ENCODE measurements at places on chromosomes 7 and 10.
A peak's percentile ranks its signal among the peaks of the same experiment; 100 is the strongest.

- no peak for DNase-seq
Observed at GRCh38 chr10:120455004-120455403, 2.0 kb upstream of the PLPP4 start.

GRCh38 chr10:63637901-63638327 is 116.7 kb downstream of the REEP3 start:
- DNase-seq, result no peak

GRCh38 chr10:8588135-8588534 is 533.6 kb downstream of the GATA3 start:
- no peak for DNase-seq

DNA sequence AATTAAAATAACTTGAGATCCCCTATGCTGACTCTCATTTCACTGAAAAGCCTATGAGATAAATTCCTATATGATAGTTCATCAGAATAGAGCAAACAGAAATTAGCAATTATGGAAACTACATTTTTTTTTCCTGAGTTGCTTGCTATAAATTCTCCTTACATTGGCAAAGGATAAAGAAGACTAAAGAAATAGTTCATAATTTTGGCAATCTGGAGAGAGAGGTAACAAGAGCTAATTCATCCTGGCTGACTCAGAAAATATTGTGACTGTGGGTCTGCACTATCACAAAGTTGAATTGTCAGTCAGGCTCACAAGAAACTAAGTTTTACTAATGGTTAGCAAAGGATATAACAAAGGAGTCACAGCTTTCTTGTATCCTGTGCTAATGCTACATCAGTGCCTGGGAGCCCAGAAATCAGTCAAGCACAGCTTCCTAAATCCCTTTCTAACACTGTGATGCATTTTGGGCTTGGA is 483.0 kb downstream of the MAGI2 start:
- DNase-seq, result no peak

GRCh38 chr10:11179516-11180105 is 161.9 kb downstream of the CELF2 start:
- no peak for DNase-seq

- DNase-seq, result no peak
Observed at GRCh38 chr7:14807507-14807906, 95.0 kb downstream of the DGKB start.

DNA sequence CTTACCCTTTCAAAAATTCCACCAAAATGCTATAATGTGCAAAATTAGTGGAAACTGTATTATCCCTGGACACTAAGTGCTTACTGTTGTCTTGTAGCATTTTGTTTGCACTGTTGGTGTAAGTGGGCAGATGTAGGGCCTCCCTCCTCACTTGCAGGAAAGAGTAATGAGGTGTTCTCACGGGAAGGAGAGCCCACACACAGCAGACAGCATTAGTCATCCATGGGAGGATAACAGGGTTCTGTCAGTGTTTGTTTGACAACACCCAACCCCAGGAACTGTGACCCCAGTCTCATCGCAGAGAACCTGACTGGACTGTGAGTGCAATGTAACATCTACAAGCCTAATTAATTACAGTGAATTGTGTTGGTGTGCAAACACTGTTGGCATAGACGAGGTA is 58.7 kb upstream of the VSTM2A start:
- DNase-seq, result no peak

- peak; percentile 64 for DNase-seq
Observed at GRCh38 chr7:22470981-22471380, 29.0 kb downstream of the STEAP1B start.

DNA sequence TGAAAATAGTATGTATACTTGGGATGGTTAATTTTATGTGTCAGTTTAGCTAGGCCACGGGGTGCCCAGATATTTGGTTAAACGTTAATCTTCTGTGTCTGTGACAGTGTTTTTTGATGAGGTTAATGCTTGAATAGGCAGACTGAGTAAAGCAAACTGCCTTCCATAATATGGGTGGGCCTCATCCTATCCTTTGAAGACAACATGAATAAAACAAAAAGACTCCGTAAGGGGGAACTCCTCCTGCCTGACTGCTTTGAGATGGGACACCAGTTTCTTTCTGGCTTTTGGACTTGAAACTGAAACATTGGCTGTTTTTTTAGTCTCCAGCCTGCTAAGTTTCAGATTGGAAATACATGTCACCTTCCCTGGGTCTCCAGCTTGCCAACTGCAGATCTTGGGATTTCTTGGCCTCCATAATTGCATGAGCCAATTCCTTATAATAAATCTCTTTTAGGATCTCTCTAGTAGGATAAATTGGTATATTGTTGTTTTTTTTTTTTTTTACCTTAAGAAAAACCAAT is 59.9 kb upstream of the GLCCI1 start:
- no peak for DNase-seq

GRCh38 chr7:4190010-4190981 is 491.8 kb upstream of the FOXK1 start:
- DNase-seq, result no peak

- no peak for DNase-seq
Observed at GRCh38 chr10:76236356-76236755, 804.9 kb downstream of the LRMDA start.

DNA sequence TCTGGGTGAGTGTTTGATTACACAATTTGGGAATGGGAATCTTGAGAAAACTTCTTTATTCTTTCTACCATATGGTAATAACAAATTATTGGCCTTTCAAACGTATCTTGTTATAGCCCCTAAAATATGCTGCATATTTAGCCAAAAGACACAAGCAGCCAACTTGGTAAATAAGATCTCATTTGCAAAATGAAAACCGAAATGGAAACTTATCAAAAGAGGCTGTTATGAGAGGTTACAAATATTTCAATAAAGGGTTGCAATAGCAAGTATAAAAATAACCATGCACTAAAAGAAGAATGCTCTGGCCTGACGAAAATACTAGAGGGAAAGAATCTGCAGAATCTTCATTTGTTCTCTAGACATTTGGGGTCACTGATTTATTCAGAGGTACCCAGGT is 259.5 kb upstream of the LRRN3 start:
- no peak for DNase-seq

DNA sequence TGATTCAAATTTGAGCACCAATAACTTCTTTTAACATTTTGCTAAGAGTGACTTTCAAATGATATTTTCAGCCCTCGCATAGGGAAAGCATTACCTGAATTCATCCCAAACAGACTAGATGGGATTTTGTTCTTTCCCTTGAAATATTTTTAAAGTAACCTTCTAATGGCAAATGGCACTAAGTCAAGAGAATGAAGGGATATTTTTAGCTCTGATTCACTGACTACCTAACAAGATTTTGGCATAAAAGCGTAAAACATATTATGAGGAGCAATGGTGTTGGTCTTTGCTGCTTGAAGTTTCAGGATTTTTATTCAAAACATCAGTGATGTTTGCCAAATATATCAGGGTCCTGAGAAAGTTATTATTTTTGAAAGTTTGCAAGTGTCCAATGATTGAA is 290.3 kb downstream of the CDK14 start:
- no peak for DNase-seq

DNA sequence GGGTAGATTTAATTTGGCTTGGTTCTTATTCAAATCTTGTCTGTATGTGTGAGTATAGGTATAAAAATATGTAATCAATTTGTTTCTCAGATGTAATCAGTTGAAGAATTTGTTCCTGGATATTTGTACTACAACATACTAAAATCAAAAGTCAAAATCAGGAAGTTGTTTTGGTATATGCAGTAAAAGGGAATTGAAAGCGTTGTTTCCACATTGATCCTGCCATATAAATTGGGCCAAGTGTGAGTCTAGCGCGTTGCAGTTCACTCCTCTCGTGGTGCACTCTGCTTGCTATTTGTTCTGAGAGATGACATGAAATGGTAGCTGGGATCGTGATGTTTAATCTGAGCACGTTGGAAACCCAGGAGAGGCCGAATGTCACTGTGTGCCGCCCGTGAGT is 55.9 kb downstream of the SHH start:
- DNase-seq, result no peak

GRCh38 chr7:121005996-121006584 is 17.6 kb downstream of the CPED1 start:
- peak; percentile 33 for DNase-seq

DNA sequence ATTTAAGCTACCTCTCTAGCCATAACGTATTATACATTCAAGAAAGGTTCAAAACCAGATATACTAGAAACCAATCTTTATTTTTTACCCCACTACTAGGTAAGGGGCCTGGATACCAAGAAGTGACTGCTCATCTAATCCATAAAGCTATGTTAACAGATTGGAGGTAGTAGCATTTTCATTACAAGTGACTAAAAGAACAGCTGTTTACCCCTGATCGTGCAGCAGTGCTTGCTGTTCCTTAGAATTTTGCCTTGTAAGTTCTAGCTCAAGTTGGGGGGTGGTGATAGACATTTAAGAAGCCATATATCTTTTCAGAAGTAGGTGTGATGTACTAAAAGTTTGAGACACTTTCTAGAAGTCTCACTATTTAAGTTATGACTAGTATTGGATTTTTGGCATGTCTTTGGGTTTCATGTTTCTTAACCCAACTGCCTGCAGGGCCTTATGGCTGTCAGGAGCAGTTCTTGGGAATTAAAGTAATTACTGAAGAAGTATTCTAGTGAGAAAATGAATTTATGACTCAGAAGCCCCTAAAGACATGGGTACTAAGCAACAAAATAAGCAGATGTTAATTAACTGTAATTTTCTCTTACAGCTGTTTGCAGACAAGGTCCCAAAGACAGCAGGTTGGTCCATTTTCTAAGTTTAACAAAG is 2.3 kb downstream of the PPIA start:
- DNase-seq, result peak; percentile 24

GRCh38 chr10:124700293-124701037 is 43.7 kb downstream of the FAM53B start:
- DNase-seq, result peak; percentile 26

DNA sequence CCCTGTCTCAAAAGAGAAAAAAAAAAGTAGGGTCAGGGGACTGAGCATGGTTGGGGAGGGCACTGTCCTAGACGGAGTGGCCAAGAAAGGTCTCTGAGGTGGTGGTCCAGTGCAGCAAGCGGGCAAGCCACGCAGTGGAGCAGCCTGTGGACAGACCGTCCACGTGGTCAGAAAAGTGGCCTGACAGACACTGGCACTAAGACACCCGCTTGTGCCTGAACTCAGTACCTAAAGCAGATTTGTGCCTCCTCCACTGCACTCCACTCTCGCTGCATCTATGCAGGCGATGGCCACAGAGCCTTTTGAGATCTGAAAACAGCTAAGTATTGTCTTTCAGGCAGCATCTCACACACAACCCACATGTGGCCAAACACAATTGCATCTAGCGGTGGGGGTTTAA is 8.8 kb downstream of the ASB10 start:
- DNase-seq, result no peak

- no peak for DNase-seq
Observed at GRCh38 chr10:62996925-62997324, 136.2 kb upstream of the NRBF2 start.

DNA sequence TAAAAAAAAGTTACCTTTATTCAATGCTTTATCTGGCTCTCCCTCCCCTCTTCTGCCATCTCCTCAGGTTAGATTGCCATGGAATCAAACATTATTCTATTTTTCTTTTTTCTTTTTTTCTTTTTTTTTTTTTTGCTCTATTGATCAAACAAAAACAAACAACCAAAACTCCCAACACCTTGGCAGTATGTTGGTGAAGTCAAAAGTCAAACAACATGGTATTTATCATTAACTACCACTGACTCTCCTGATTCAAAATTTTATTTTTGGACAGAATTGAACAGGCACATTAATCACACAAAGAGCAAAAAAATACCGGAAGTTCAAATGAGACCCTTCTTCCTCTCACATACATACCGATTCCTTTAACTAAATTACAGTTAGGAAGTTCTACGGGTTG is 6.4 kb downstream of the PON1 start:
- no peak for DNase-seq

DNA sequence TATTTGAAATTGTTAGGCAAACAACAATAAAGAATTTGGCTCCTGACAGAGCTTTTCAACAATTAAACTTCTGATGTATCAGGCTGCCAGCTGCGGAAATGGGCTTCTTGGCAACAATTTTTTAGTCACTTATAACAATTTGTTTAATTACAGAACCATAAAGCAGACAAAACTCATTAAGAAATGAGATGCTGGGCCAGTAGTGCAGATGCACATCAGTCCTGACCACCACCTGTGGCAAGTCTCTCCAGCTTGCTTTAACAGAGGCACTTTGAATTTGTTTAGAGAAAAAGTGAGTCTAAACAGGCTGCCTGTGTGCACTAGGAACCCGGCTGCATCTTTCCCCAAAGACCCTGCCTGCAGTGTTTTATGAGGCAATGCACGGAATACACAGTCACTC is 1124.4 kb downstream of the NXPH1 start:
- DNase-seq, result no peak

- DNase-seq, result peak; percentile 52
Observed at GRCh38 chr10:115854740-115855435, 418.1 kb downstream of the GFRA1 start.

GRCh38 chr10:87818505-87819288 is 671 bp upstream of the ATAD1 start:
- peak; percentile 47 for DNase-seq

DNA sequence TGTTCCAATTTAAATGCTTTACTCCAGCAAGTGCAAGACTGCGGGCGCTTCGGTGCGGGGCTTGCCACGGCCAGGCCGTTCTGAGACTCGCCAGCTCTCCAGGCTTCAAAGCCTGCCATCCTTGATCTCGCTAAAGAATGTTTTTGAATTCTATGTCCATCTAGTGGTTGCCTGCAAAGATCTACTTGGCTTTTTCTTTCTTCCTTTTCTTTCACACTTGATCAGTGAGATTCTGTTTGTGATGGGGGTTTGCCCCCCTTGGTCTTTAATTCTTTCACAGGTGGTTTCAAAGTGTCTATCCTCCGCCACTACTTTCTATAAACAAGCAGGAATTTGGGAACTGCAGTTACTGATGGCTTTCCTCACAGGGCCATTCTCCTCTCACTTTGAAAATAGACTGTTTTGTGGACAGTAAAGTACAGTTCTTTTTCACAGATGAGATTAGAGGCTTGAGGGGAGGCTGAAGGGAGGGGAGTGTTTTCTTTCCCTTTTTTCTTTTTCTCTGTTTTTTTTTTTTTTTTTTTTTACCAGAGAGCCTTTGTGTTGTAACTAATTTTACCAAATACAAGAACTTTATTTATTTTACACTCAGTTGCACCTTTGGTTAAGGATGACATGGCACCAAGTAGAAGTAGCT is 15.2 kb upstream of the FBXW4 start:
- peak; percentile 44 for DNase-seq

DNA sequence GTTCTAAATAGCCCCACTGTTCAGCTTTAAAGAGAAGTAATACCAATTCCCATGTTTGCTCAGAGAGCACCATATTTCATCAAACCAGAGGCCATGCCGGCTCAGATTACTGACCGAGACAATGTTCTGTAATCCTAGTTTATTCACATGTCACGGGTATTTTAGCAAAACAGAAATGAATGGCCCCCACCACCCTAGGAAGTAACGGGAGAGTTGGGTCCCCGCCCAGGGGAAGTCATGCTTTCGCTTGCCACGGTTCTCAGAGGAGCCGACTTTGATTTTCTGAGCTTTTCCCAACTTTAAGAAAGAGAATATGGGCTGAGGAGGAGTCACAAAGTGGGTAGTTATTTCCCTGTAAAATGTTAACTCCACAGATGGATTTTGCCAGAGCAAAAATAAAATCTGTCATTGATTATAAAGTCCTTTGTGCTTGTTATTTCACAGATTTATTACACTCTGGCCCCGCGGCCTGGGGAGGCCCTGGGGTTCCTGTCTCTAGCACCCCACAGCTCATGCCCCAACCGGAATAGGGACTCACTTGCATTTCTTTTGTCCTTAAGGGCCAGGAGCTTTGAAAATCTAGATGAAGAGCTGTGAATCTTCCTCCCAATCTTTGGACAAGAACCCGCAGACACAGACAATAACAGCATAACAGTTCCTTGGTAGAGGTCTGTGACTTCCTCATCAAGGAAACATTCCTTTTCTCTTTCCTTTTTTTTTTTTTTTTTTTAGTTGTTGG is 3.7 kb upstream of the GDF10 start:
- peak; percentile 17 for DNase-seq
